ENCODE measurements at places on chromosomes 7 and 10.

DNA sequence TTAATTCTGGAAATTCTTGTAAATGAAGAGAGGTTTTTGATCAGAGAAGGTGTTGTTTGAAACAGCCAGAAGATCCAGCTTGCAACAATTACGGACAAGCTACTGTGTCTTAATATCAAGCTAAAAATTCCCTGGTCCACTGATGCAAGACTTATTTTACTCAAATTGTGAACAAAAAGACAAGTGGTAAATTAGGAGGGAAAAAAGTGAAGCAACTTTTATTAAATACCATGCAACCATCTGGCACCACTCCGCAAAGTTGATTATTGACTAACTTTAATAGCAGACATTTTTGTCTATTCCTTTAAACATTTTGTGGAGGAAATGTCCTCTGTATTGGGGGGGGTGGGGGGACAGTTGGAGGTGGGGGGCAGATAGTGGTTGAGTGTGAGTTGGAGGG lies 5.1 kb upstream of the CAV2 start:
- no peak for DNase-seq

GRCh38 chr7:14938181-14938580 lies 35.6 kb upstream of the DGKB start:
- DNase-seq, result no peak

- DNase-seq, result no peak
These were observed 17.0 kb downstream of the CADPS2 start for GRCh38 chr7:122869260-122869659.

- DNase-seq, result no peak
These were observed 187.8 kb downstream of the CRPPA start for GRCh38 chr7:16233517-16233916.
